Lower lobe of right lung (tissue), 2 donors: ENCODE measurements at places on chromosomes 4 and X. TPM values are rescaled to one million over a fixed set of nuclear protein-coding genes. Genes with fewer than 3 reads are reported as not detected.

Gene PAGE2
- total RNA-seq, result not detected

Gene MAGEB3
- total RNA-seq, result not detected

Gene OTC
- 0.71 TPM for total RNA-seq

Gene TAF1
- total RNA-seq, result 30.9 TPM

Gene NAT8L
- 0.24 TPM for total RNA-seq

DNA sequence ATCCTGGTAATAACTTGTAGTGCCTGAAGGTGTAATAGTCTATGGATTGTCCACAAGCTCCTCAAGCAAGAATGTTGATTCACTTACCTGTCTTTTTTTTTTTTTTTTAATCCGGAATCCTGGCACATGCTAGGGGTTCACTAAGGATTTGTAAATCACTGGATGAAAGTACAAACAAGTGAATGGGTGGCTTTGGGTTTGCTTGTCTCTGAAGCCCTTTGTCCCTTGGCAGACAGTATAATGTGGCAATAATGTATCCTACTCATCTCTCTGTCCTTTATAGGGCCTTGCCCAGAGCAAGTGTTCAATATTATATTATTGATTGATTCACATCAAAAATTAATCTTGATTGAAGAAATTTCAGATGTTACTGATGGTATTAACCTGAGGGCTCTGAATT lies 334.0 kb upstream of the CPEB2 start:
- no peaks in the 10 kb centered on the region for H3K36me3 ChIP-seq
- H3K27me3 ChIP-seq, result no peaks in the 10 kb centered on the region
- no peak for DNase-seq
- no peak overlapping the region for H3K4me3 ChIP-seq
- no peak overlapping the region for H3K27ac ChIP-seq

DNA sequence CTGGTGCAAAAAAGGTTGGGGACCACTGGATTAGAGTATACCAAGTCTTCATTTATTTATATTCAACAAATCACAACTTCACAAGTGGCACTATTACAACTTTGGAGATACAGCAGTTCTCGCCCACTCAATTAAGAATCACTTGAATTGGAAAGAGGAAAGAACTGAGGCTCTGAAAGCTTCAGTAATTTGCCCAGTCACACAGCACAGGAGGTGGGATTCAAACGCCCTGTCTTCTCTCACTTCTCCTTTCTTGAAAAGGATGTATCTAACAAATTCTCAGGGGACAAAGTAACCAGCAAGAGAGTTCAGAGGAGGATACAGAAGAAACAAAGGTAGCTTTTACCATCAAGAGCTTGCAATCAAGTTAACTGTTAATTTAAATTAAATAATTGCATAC lies 12.4 kb downstream of the SMIM14 start:
- peaks cover 18% of the 10 kb centered on the region for H3K4me1 ChIP-seq
- no peaks in the 10 kb centered on the region for H3K27me3 ChIP-seq
- no peak overlapping the region for H3K27ac ChIP-seq
- no peak overlapping the region for H3K4me3 ChIP-seq

DNA sequence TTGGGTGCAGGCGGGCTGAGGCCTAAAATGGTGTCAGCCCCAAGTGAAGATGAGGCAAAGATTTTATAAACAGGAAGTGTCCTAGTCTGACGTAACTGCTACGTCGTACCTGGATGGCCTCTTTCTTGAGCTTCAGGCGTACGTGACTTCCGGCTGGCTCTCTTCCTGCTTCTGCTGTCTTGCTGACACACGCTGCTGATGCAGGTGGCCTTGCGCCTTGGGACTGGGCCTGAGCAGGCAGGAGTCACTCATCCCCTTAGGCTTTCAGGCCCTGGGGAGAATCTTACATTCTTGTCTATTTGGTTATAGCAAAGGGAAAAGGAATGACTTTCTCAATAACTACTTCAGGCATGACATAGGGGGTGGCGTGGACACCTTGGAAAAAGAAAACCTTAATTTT lies 20.1 kb upstream of the ABRAXAS1 start:
- H3K4me3 ChIP-seq, result no peak overlapping the region
- no peaks in the 10 kb centered on the region for H3K27me3 ChIP-seq
- DNase-seq, result no peak
- H3K27ac ChIP-seq, result no peak overlapping the region

- H3K4me3 ChIP-seq, result no peak overlapping the region
- H3K36me3 ChIP-seq, result no peaks in the 10 kb centered on the region
- no peak for DNase-seq
These were observed 40.2 kb upstream of the CRMP1 start for GRCh38 chr4:5933116-5933515.

- no peak for DNase-seq
- H3K36me3 ChIP-seq, result no peaks in the 10 kb centered on the region
- no peak overlapping the region for H3K4me3 ChIP-seq
These were observed 3.7 kb upstream of the CXCL6 start for GRCh38 chr4:73832651-73833237.

- DNase-seq, result no peak
- no peak overlapping the region for H3K27ac ChIP-seq
- H3K4me1 ChIP-seq, result no peaks in the 10 kb centered on the region
- no peak overlapping the region for H3K4me3 ChIP-seq
These were observed 922.5 kb downstream of the RPA4 start for GRCh38 chrX:97806238-97806637.

GRCh38 chr4:76665153-76665552 lies 230.1 kb downstream of the SHROOM3 start:
- peaks cover 4% of the 10 kb centered on the region for H3K4me1 ChIP-seq
- H3K27ac ChIP-seq, result peak overlapping the region; percentile 69
- no peaks in the 10 kb centered on the region for H3K27me3 ChIP-seq

DNA sequence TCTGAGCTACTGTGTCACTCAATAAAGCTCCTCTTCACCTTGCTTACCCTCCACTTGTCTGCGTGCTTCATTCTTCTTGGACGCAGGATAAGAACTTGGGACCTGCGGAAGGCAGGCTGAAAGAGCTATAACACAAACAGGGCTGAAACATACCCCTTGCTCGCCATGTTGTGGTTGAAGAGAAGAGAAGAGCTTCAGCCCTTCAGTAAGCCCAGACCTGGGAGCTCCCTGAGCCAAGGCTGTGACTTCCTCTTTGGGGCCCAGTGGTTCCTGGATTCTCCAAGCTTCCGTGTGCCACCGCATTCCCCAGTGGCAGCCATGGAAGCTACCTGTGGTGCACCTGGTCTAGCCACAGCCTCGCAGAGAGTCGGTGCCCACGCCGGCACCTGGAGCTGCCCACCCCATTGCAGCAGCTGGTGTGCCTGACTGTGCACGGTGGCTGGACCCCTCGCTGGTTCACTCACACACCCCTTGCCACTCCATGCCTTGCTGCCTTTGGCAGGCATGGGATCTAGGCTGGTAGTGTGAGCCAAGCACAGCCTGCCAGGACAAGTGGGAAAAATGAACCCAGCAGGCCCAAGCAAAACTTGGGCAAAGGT lies 160.6 kb downstream of the EVC2 start:
- no peaks in the 10 kb centered on the region for H3K36me3 ChIP-seq
- H3K4me1 ChIP-seq, result no peaks in the 10 kb centered on the region
- no peaks in the 10 kb centered on the region for H3K27me3 ChIP-seq
- DNase-seq, result no peak

- no peaks in the 10 kb centered on the region for H3K27me3 ChIP-seq
- DNase-seq, result no peak
- H3K27ac ChIP-seq, result no peak overlapping the region
- H3K36me3 ChIP-seq, result no peaks in the 10 kb centered on the region
- no peak overlapping the region for H3K4me3 ChIP-seq
These were observed 22.7 kb upstream of the GPR50 start for GRCh38 chrX:151153667-151154066.

DNA sequence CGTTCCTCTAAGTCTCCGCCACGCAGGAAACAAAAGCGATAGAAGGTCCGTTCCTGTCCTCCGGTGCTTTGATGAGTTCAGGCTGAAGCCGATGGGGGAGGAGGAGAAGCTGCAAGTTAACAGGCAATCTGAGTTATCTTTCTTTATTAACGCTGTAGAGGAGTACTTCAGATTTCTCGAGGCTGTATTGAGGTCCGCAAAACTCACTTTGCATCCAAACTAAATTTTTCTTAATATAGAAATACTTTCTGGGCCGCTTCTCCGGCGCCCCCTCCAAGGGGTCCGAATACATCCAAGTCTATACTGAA lies 395 bp upstream of the SOWAHB start:
- peaks cover 42% of the 10 kb centered on the region for H3K27me3 ChIP-seq
- no peak overlapping the region for H3K27ac ChIP-seq
- peak overlapping the region; percentile 63 for H3K4me3 ChIP-seq
- H3K4me1 ChIP-seq, result peaks cover 18% of the 10 kb centered on the region

GRCh38 chr4:125787707-125788106 lies 473.0 kb downstream of the FAT4 start:
- no peaks in the 10 kb centered on the region for H3K4me1 ChIP-seq
- H3K36me3 ChIP-seq, result no peaks in the 10 kb centered on the region
- H3K4me3 ChIP-seq, result no peak overlapping the region

DNA sequence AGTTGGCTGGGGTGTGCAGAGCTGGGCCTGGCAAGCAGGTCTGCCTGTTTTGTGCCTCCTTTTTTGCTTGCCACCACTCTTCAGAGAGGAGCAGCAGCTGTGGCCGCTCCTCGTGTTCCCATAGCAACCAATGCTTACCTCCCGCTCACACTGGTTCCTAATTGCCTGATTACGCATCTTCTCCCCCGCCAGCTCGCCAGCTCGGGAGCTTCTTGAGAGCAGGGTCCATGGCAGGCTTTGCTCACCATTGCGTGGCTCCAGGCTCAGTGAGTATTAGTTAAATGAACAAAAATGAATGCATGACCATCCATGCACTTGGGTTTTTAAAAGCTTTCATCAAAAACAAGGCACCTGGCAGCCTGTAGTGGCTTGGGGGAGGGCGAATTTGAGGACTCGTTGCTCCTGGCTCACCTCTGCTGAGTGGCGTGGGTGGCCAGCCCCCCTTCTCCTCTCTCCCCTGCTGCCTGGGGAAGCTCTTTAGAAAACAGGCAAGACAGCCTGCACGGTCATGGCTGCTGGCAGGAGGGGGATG lies 14.2 kb upstream of the PJA1 start:
- no peaks in the 10 kb centered on the region for H3K36me3 ChIP-seq
- DNase-seq, result no peak
- no peak overlapping the region for H3K27ac ChIP-seq
- no peaks in the 10 kb centered on the region for H3K27me3 ChIP-seq
- no peaks in the 10 kb centered on the region for H3K4me1 ChIP-seq
